ENCODE measurements at places on chromosomes 5 and 9.

DNA sequence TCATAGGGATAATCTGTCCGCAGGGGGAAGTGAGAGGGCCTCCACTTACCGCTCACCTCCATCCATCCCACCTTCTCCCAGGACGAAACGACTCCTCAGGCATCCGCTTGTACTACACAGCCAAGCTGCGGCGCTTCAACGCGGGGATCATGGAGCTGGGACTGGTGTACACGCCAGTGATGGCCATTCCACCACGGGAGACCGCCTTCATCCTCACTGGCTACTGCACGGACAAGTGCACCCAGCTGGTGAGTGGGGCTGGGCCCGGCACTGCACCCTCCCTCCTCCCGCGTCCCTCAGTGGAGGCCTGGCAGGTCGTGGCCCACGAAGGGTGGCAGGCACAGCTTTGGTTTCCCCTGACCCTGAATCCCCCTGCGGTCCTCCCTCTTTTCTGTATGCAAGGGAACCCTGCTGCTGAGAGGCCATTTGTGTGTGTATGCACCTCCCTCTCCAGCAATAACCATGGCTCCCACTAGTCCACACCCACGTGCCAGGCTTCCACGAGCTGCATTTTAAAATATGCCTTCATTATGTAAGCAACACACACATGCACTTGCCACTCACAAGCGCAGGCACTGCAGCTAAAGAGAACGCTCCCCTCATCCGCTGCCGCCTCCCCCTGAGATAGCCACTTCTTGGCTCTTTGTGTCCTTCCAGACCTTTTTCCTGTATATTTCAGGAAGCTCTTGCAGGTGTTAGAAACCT is 11.8 kb downstream of the DBH start:
- no peak for DNase-seq

DNA sequence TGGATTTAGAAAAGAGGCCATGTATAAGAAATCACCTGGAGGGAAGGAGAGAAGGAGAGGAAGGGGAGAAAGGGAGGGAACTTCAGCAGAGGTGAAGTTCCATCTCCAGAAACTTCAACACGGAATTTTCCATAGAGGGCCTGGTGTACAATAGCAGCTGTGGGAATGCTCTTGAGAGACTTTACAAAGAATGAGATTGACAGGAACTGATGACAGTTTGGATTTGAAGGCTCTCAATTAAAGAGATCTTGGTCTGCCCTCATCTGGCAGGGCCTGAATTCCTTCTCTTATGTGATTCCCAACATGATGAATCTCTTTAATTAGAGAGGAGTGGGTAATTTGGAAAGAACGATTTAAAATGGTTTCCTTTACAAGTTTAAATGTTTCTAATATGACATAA is 143.5 kb downstream of the MLLT3 start:
- no peak for DNase-seq

- no peak for DNase-seq
Observed at GRCh38 chr5:17343675-17344074, 126.2 kb downstream of the BASP1 start.

- no peak for DNase-seq
Observed at GRCh38 chr9:97675655-97676054, 21.5 kb downstream of the XPA start.

DNA sequence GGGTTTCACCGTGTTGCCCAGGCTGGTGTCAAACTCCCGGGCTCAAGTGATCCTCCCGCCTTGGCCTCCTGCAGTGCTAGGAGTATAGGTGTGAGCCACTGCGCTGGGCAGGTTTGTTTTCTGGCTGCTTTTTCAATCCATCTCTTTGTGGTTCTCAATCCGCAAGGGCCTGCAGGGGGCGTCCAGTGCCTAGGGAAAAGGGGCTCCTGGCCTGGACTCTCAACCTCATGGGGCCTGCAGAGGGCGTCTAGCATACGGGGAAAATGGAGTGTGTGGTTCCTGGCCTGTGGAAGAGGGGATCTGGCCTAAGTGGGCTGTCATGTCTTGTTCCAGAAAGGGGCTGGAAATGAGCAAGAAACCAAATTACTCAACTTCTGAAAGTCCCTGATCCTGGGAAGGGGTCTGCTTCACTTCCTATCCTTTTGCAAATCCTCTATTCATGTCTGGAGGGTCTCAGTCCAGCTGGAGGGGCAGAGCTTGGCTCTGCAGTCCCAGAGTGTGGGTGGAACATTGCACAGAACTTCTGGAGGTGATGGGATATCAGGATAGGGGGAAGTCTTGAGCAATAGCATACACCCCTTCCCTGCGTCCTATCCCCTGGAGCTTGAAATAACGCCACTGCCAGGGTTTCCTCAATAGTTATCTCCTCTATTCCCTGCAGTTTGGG is 12.7 kb upstream of the CCL27 start:
- peak; percentile 65 for DNase-seq

DNA sequence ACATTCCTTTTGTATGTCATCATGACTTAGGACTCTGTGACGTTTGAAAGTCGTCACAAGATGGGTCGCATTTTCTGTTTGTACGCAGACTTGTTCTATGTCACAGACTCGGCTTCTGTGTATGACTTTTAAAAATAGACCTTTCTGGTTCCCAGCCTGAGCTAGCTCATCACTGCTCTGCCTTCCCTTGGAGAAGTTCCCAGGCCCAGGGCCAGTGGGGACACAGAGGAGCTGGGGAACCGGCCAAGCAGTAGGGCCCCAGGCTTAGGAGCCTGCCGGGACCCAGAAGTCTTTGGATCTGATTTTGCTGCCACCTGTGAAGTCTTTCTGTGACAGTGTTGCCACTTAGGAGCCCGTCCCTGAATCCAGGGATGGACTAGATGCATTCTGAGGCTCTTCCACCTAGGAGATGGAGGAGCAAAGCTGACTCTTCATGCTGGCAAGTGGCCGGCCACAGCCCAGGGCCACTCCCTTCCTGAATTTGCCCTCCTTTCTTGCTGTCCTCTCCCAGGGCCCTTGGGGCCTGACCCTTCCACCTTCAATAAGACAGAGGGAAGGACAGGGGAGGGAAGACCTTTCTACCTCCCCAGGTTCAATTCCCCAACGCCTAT is 18.1 kb upstream of the UBE2QL1 start:
- DNase-seq: no peak

- DNase-seq: no peak
Observed at GRCh38 chr5:79843450-79844388, 147.3 kb downstream of the MTX3 start.

DNA sequence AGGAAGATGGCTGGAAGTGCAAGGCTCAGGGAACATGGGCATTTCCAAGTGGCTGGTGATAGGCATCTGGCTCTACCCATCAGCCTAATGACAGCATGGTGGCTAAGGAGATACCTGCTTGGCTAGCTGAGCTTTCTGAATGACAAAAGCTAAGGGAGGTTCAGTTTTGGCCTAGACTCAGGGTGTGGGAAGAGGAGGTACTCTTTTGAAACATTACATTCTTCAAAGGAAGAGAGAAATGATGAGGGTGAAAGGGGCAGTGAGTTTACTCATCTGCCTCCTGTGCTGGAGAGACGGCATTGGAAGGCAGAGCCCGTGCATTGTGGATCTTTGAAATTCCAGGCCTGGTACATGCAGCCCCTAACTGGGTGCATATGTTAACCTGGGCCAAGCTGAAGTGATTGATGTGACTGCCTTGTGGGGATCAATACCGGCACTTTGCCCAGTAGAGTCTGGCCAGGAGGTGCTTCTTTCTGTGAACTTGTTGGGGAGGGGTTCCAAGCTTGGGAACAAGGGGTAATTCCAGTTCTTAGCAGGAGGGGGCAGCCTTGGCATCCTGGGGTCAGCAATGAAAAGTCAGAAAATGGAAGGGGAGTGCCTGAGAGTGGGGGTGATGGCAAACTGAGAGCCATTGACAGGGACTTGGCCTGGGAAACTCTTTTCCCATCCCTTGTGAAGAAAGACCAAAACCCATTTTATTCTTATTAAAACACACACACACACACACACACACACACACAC is 108.6 kb downstream of the ACER2 start:
- no peak for DNase-seq

DNA sequence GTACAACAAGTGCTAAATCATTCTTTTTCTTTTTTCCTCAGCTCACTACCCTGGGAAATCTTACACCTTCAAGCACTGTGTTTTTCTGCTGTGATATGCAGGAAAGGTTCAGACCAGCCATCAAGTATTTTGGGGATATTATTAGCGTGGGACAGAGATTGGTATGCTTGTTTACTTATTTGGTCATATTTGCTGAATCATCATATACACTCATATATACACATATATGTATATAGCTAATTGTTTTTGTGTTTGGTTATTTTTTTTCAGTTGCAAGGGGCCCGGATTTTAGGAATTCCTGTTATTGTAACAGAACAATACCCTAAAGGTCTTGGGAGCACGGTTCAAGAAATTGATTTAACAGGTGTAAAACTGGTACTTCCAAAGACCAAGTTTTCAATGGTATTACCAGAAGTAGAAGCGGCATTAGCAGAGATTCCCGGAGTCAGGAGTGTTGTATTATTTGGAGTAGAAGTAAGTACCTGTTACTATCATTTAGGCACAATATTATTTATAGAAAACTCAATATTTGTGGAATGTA is 10.4 kb downstream of the ISOC1 start:
- no peak for DNase-seq

GRCh38 chr5:74552101-74552500 is 88.4 kb downstream of the ENC1 start:
- DNase-seq: no peak

- no peak for DNase-seq
Observed at GRCh38 chr9:37201581-37201980, 81.2 kb downstream of the ZCCHC7 start.

- DNase-seq: no peak
Observed at GRCh38 chr5:33978306-33978705, 6.2 kb downstream of the SLC45A2 start.

- no peak for DNase-seq
Observed at GRCh38 chr5:141814064-141814964, 63.9 kb downstream of the PCDH1 start.

GRCh38 chr5:159788835-159789331 is 127.4 kb upstream of the ADRA1B start:
- DNase-seq: no peak

DNA sequence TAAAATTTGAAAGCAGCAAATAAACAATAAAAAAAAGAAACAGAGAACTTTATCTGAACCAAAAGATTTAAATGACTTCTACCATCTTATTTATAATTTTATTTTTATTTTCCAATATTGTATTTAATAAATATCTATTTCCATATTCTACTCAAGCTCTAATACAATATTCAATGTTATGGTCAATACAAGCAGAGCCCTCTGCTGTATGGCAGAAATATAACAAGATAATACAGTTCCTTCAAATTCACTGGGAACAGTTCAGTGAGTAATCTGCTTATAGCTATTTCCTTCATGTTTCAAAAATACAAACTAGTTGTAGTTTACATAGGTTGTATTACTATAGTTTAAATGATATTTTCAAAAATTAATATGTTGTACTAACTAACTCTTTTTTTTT is 332.7 kb downstream of the PRDM9 start:
- no peak for DNase-seq

- peak; percentile 42 for DNase-seq
Observed at GRCh38 chr5:14720236-14720923, 55.9 kb downstream of the OTULIN start.

GRCh38 chr9:134913713-134914500 is 3.8 kb downstream of the FCN1 start:
- DNase-seq: no peak

DNA sequence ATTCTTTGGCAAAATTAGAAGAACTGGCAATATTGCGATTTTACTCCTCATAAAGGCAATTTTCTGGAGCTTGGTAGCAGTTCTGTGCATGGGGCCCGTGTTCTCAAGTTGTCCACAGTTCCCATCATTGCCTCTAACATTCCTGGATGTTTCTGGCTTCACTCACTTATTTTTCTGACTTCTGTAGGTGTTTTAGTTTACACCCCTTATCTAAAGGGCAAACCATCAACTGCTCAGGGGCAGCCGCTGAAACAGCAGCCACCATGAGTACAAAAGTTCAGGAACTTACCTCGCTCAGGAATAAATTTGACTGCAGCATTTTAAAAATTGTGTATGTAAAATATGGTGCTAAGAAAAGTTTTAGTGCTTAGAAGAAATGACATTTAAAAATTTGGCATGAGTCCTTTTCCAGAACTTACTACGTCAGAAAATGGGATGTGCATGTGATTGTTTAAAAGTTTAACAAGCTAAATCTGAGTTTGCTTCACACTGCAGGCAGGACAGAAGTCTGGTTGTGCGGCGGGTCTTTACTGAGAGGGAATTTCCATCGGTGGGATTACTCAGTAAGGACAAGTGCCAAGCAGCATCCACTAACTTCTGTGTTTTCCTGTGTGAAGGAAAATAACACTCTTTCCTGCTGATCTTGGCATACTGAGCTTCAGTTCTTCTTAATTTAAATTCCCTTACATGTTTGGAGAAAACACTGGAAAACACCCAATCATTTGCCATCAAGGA is 261.7 kb downstream of the MAT2B start:
- DNase-seq: no peak

GRCh38 chr5:25362799-25363198 is 718.0 kb upstream of the CDH10 start:
- DNase-seq: no peak

- no peak for DNase-seq
Observed at GRCh38 chr5:134462047-134462575, 50.4 kb upstream of the CDKN2AIPNL start.

GRCh38 chr9:91193087-91193657 is 168.5 kb downstream of the AUH start:
- no peak for DNase-seq

DNA sequence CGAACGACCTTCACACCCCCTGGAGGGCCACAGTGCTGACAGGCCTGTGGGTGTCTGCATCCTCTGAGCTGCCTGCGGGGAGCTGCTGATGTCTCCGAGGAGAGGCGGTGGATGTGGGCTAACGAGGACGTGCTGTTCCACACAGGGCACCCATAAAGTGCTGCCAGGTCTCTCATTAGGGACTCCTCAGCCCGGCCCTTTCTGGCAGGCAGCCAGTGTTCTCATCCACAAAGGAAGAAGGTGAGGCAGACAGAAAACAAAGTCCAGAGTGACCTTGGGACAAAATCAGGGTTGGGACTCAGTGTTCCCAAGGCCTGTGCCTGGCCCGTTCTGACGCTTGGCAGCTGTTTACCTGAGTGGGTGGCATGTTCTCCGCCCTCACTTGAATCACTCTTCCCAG is 29.3 kb downstream of the CARTPT start:
- no peak for DNase-seq

DNA sequence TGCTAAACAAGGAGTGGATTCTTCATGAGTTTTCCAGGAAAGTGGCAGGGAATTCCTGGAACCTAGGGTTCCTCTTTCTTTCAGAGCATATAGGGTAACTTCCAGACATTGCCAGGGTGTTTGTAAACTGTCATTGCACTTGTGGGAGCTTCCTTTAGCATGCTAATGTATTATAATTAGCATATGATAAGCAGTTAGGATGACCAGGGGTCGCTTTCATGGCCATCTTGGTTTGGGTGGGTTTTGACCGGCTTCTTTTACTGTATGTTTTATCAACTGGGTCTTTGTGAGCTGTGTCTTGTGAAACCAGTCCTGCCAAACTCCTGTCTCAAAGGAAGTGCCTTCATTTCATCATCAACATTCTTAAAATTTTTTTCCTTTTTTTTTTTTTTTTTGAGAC is 11.9 kb upstream of the MELK start:
- DNase-seq: no peak
